ENCODE measurements at places on chromosomes 2 and 18.

DNA sequence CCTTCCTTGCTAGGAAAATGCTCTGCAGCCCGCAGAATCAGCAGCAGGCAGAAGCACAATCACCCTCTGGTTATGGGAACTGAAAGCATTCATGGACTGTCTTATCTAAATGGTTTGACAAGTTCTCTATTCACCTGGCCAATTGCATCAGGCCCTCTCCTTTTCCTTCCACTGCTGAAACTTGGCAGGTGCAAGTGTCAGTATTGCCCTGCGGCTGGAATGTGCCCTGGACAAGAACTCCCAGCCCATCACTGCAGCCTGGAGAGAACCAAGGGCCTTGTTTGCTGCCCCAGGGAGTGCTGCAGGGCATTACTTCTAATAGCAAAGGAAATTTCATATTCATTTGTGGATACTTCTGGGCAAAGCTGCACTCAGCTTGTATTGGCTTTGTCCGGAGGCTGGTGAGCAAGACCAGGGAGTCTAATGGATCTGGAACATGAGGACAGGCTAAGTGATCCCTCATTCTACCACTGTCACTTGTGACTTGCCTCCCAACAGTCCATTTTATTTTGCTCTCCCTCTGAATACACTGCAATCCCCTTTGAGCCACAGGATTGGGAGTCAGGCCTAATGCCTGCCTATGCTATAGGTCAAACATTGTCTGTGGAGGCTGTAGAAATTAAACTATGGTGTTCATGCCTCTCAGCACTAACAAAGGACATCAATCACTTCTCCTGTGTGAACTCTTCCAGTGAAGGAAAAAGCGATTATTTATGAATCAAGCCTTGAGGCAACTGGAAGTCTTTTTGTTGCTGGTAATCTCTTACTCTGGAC, 116.9 kb downstream of the LYPD6B start:
- DNase-seq = no peak

- DNase-seq = no peak
Observed at GRCh38 chr2:17104454-17104853, 413.8 kb downstream of the RAD51AP2 start.

DNA sequence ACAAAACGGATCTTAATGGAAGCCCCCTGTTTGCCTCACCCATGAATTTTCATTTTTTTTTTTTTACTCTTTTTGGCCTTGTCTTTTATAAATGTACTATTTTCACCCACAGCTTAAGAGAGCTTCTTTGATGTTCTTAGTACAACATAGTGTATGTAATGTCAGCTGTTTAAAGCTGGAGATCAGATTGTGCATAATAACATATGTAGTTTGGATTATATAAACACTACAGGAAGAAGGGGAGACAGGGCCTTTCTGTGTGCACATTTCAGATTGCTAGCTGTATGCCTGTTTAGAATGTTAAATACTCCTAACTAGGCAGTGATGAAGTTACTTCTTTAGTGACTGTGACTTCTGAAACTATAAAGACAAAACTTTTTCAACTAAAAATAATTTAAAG, 2.1 kb upstream of the TANC1 start:
- no peak for DNase-seq

DNA sequence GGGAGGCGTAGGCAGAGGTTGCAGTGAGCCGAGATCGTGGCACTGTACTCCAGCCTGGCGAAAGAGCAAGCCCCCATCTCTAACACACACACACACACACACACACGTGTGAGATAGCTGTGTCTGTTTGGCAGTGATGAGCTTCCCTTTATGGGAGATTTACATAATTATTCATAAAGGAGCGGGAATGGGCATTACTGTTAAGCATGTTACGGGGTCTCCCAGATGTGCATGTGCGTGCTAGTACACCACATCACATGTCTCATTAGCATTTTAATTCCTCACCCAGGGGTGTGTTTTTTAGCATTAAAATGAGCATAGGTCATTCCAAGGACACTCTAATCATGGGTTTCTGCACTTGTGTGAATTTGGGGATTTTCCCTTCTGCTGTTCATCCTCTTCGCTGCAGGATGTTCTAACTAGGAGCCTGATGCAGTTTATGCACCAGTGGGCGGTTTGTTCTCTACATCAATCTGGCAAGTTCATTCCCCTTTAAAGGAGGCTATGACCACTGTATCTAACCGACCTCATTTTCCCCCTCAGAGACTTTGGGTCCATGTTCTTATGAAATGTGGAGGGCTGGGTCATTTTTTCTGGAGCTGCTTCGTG, 1.0 kb upstream of the FAM178B start:
- DNase-seq = no peak

- no peak for DNase-seq
Observed at GRCh38 chr2:68749345-68749744, 14.7 kb downstream of the ARHGAP25 start.

DNA sequence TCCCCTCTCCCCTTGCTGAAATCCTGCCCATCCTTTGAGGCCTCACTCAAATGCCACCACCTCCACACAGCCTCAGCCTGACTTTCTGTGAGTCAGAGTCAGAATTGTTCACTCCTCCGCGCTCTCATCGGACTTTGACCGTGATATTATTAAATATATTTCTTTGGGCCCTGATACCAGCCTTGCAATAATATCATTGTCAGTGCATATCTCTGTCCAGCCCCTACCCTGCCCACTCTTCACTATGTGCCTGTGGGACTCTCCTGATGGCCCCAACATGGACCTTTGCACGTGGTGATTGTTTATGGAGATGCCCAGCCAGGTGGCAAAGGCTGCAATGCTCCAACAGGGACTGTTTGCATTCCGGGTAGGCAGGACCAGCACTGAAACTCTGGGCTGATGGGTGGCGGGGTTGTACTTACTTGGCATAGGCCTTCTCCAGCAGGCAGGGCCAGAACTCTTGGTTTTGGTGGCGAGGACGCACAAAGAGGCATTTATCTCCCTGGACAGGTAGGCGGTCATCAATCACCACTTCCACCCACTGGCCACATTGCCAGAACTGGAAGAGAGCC, 37.3 kb downstream of the CAPN13 start:
- no peak for DNase-seq

DNA sequence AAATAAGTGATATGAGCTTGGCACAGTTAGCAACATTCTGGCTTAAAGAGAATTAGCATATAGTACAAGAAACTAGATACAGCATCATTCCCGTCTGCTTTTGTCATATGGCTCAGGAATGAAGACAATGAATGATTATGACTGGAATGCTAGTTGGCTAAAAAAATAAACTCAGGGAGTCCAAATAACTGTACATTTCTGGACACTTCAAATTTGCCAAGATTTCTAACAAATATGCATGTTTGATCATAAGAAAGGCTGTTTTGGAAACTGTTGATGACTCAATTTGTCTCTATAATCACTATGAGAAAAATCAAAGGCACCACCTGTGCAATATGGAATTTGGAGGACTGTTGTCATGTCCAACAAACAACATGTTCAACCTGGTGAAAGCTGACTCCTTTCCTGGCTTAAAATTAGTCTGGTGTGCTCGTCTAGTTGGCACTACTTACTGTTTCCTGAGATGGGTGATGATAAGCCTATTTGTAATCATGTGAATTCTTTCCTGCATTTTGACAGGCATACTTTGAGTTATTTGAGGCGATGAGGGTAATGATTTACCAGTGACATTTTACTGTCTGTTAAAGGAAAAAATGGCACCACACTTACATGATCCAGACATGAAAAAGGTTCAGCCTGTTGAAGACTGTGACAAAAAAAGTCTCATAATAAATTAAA, 133.9 kb upstream of the CDH20 start:
- no peak for DNase-seq

DNA sequence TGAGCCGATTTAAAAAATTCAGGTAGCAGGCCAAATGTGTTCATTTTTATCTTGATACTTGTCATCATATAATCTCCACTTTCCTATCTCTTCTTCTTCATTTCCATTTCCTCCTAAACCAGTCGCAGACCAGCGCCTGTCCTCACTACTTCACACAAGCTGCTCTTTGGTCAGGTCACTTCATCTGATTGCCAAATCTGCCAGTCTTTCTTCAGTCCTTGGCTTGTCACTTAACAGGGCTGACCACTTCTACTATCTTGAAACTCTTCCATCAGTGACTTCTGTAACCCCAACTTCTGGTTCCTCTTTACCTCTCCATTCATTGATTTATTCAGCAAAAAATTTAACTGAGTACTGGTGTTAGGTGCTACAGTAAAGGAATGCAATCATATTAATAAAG, 18.0 kb upstream of the SPRED2 start:
- no peak for DNase-seq

GRCh38 chr2:241105641-241106040, 3.6 kb upstream of the MTERF4 start:
- no peak for DNase-seq

GRCh38 chr2:64466478-64467085, 12.6 kb downstream of the LGALSL start:
- no peak for DNase-seq

DNA sequence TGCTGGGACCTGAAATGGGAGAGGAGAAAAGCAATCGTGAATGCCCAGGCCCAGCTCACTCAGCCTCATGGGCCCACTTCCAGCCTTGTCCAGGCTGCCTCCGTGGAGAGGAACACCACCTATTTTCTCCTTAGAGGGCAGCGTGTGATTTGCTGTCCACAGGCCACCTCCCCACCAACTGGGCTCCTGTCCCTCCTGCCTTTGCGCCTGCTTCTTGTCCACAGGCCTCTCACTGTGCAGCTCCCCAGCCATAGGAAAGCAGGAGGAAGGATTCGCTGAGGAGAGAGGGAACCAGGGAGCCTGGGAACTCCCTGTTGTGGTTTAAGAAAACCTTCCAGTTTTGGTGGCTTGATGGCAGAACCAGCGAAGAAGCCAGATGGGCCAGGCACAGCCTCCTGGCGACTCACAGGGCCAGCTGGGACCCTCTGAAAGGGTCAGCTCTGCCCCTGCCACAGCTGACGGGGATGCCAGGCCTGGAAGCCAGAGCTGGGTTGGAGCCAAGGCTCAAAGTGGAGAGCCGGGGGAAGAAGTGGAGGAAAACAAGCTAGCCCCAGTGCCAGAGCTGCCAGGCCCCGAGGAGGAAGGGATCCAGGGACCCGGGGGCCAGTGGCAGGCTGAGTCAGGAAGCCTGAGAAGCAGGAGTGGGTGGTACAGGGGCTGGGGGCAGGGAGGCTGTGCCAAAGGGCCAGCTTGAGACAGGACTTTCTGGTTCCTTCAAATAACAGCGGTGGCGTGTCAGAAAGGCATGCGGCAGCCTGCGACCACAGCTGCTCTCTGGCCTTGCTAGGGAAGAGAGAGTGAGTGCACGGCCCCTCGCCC, 9.9 kb downstream of the TMBIM1 start:
- no peak for DNase-seq

DNA sequence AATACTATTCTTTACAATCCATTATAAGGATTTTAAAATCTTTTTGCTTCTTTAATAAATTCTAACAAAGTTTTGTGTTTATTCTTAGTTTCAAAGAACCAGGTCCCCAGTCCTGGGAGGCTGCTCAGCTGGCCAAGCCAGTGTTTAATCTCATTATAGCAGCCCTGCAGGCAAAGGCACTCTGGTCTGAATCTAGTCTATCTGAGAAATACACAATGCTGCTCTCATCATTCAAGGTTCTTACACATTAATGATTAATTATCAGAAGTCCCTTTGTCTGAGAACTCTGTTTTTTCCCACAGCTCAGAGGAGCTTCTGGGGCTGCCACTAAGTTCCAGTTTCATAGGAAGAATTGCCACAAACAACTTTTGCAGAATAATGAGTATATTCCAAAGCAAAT, 27.7 kb downstream of the KCTD18 start:
- no peak for DNase-seq

GRCh38 chr2:13260402-13260801, 543.7 kb downstream of the TRIB2 start:
- DNase-seq = no peak
